Hematopoietic multipotent progenitor cell treated with erythropoietin and hydrocortisone succinate and interleukin-3 and kit ligand, for 15 days (in vitro differentiated cells): ENCODE measurements at places on chromosomes 7 and 10.

DNA sequence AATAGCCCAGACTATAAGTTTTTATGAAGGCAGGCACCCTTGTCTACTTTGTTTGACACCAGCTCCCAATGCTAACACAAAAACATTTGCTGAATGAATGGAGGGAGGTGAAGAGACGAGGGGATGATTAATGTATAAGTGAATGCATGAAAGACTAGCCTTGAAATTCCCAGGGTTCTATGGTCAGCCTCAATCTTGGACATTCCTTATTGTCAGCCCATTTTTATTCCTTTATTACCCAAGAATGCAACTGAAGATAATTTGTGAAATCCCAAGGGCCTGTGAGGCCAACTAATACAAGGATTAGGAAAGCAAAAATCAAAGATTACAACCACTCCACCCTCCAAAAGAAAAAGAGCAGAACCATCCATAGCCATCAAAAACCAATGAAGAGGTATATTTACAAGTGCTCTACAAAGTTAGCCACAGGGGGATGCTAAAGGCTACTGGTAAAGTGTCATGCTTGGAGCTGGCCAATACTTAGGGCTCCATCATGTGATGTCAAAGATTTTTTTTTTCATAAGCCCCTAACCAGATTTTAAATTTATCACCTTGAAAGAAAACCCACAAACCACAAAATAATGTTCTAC, 40.0 kb upstream of the ASAH2 start:
- peak; percentile 32 for DNase-seq

DNA sequence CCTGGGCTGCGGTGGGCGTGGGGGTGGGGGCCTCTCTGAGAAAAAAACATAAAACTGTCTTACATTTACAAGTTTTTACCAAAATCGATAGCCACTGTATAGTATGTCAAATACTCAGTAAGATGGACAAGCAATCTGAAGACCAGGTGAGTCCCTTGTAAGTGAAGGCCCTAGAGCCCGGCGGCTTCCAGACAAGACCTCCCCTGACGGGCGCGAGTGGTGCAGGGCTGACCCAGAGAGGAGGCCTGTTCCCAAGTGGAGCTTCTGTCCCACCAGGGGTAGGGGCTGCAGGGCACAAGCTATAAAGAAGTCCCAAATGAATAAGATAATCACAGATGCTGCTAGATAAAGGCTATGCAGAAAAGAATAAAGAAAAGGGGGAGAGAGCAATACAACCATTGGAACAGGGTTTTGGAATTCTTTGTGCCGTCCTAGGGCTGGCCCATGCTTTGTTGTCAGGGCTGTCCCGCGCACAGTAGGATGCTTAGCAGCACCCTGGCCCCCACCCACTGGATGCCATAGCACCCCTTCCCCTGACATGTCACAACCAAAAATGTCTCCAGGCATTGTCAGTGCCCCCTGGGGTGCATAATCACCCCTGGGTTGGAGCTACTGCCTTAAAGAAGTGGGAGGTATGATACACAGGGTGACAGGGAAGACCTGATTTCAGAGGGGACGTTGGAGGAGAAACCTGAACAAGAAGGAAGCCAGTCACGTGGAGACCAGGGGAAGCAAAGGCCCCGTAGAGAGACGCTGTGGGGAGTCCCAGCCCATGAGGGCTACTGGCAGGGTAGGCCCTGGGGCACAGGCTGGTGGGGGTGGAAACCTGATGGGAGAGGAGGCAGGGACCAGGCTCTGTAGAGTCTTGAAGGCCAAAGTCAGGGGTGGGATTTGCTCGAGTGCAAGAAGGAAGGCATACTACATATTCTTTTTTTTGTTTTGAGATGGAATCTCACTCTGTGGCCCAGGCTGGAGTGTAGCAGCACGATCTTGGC, 43.1 kb downstream of the CHST15 start:
- no peak for DNase-seq

- DNase-seq, result no peak
These were observed 200.7 kb downstream of the RAMP3 start for GRCh38 chr7:45358287-45358686.

DNA sequence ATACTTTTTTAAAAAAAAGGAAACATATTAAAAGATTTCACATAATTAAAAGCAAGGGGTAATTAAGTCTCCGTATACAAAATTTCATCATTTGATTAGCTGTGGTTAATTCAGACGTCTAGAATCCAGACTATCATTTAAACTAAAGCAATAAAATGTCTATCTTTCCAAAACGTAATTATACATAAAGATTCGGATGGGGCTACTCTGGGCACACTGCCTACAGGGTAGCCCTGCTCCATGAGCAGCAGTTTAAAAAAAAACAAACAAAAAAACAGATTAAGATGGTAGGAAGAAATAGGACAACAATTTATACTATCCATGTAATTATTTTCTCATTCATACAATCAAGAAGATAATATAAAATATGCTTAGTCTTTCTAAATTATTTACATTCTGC, 96.0 kb downstream of the NRBF2 start:
- DNase-seq, result no peak

DNA sequence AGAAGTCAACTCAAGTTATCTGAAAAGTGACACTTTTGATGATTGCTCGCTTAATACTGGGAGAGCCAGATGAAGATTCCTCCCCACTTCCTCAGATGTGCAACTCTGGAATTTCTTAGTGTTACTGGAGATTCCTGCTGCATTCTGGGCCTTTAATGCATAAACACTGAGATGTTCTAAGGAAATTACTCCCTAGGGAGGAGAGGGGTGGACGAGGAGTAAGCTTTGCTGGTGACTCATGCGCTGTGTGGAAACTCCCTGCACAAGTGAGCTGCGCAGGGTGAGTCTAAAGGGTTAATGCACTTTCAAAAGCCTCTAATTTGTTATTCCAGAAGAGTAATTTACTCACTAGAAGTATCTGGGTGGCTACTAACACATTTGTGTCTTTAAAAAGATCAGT, 46.3 kb downstream of the EGFR start:
- no peak for DNase-seq

DNA sequence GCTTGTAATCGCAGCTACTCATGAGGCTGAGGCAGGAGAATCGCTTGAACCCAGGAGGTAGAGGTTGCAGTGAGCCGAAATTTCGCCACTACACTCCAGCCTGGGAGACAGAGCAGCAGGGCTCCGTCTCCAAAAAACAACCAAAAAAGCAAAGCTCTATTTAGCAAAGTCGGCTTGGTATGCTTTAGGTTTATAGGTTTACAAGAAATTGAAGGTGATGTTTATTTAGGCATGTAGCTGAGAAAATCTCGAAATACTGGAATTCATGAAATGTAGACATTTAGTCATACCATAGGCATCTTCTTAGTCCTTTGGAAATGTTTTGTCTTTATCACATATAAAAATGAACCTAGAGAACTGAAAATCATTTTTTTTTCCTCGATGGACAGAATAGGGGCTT, 453.8 kb upstream of the ANKRD30A start:
- no peak for DNase-seq

- DNase-seq, result no peak
These were observed 279.4 kb upstream of the HABP2 start for GRCh38 chr10:113273181-113274163.

GRCh38 chr10:52472406-52473146, 158.5 kb downstream of the DKK1 start:
- DNase-seq, result no peak
